Nucleus accumbens (tissue), 56 donors: ENCODE measurements at places on chromosomes 2 and 18.

- DNase-seq: no peak
These were observed 114.3 kb downstream of the GCA start for GRCh38 chr2:162458240-162458639.

- no peak for DNase-seq
These were observed 63.0 kb upstream of the PGAP1 start for GRCh38 chr2:196989496-196989895.

- no peak for DNase-seq
These were observed 233.6 kb upstream of the RASGRP3 start for GRCh38 chr2:33242845-33243244.

- DNase-seq: no peak
These were observed 20.5 kb upstream of the ZNF236 start for GRCh38 chr18:76801567-76802505.

DNA sequence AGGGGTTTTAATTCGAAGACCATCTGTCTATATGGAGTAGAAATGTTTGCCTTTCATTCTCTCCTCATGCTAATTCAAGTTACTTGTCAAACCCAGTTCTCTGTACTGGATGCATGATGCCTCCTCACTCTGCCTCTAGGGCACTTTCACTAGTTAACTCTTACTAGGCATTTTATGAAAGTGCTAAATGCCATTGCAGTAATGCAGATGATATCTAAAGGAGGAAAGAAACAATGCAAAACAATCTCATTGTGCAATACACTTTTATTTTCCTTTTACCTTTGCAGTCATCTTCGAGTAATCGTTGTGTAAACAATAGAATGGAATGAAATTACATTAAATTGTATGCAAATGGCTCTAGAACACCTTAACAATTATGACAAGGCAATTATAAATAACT, 293.6 kb downstream of the STK39 start:
- no peak for DNase-seq

GRCh38 chr2:29802986-29803385, 118.4 kb downstream of the ALK start:
- DNase-seq: no peak

DNA sequence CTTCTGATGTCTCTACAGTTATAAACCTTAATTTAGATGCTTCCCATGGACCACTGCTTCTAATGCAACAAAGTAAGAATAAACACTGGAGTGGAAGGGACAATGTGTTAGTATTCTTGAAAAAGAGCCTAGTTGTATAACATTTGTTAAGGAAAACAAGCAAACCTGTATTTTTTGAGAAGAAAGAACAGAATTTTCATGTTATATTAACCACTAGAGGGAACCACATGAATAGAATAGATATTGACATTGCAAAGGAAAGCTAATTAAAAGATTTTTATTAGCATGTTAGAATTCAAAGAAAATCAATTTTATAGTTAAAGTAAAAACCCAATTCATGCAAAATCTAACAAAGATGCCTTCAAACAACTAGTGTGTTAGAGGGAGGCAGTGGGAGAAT, 151.2 kb upstream of the BARD1 start:
- DNase-seq: no peak

GRCh38 chr18:70337139-70337972, 48.5 kb downstream of the SOCS6 start:
- no peak for DNase-seq

DNA sequence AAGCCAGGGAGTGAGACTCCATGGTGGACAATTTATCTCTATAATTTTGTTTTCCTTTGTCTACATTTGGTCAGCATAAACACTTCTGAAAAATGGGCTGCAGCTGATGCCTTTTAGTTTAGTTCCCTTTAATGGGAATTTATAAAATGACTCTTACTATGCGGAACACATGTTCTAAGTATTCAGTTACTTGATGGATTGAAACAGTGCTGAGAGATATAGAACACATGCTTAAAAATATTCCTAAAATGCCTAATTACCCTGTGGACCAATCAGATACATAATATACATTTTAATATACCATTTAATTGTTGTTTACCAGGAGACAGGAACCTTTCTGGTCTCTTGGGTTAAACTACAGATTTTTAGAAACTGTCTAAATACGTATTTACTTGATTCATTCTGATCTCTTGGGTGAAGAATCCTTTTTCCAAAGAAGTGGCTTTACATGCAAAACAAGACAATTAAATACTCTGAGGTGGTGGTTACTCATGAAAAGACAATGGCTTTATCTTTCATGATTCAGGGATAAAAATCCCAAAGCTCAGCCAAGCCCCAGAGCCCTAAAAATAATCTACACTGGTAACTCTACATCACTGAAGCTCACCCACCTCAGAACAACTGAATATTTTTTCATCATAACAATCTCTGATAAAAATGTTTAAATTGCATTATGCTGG, 128.1 kb upstream of the SERTAD2 start:
- no peak for DNase-seq

GRCh38 chr2:30192314-30192713, 39.0 kb upstream of the LBH start:
- DNase-seq: no peak

DNA sequence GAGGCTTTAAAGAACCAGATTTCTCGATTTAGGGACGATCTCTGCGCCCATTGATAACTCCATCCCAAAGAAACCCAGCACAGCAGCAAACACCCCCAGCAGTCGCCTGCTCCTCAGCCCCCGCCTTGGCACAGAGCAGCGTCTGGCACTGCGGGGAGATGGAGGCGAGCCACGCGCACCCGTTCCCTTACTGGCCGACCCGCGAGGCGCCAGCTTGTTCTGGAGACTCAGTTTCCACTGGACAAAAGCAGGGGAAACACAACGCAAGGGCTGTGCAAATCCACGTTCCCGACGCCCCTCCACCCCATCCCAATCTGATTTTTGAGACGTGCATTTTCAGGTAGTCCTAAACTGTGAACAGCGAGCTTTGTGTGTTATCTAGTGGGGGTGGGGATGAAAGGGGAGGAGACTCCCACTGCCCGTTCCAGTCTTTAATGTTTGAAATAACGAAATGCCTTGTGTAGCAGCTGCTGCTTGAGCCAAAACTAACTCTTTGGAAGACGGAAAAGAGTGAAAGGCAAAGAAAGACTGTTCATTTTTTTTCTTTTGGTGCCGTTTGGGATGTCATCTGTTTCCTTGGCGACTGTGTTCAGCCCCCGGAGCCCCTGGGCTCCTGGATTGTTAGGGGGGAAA, 143.2 kb downstream of the MEIS1 start:
- no peak for DNase-seq

DNA sequence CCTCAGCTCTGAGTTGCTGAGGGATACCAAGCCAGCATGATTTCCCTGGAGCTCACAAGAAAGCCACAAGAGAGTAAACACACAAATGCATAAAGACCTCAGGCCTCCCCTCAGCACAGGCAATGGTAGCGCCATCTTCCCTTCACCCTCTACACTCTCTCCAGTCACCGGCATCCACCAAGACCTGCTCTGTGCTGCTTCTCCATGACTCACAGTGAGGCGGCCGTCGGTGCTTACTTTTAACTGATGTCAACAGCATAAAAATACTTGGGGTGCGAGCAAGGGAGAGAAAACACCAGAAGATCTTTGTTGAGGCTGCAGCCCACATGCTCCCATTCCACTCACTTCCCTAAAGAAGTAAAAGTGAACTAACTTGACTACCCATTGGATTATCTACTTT, 46.7 kb downstream of the L3MBTL4 start:
- DNase-seq: no peak

GRCh38 chr2:29196792-29197788, 81.9 kb downstream of the CLIP4 start:
- peak; percentile 35 for DNase-seq

GRCh38 chr2:30865243-30865642, 58.0 kb upstream of the CAPN13 start:
- no peak for DNase-seq

DNA sequence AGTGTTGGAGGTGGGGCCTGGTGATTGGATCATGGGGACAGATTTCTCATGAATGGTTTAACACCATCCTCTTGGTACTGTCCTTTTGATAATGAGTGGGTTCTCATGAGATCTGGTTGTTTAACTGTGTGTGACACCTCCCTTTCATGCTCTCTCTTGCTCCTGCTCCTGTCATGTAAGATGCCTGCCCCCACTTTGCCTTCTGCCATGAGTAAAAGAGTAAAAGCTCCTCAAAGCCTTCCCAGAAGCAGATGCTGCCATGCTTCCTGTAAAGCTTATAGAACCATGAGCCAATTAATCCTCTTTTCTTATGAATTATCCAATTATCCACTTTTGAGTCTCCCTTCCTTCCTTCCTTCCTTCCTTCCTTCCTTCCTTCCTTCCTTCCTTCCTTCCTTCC, 317.7 kb downstream of the RDH14 start:
- no peak for DNase-seq

DNA sequence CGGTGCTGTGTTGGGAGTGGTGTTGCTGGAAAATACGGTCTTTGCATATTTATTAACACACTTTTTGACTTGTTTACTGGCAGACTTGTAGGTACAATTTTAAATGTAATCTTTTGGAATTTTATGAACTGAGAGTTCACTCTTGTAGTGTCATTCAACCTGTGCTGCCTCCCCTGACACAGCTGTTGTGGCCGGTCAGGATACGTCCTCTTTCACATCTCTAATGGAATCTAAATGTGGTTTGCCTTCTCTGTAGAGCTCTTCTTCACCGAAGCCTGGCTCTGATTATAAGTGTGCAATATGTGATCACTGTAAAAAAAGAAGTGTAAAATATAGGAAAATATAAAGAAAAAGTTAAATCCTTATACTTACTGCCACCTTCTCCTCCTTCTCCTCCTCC, 94.7 kb downstream of the MAP4K4 start:
- no peak for DNase-seq

DNA sequence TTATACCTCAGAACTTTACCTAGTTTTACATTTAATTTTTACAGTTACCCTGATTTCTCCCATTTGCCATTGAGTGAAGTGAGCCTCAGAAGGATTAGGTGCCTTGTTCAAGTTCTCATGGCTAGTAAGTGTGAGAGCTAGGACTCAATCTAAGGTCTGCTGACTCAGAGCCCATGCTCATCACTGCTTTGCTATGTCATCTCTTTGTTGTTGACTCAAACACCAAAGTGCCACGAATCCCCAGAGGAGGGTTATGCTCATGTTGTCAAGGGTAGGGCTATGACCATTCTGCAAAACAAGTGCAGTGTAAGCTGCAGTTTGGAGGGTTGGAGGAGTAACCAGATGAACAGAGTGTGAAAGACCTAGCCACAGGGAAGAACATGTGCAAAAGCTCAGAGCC, 185.4 kb upstream of the SKOR2 start:
- no peak for DNase-seq

DNA sequence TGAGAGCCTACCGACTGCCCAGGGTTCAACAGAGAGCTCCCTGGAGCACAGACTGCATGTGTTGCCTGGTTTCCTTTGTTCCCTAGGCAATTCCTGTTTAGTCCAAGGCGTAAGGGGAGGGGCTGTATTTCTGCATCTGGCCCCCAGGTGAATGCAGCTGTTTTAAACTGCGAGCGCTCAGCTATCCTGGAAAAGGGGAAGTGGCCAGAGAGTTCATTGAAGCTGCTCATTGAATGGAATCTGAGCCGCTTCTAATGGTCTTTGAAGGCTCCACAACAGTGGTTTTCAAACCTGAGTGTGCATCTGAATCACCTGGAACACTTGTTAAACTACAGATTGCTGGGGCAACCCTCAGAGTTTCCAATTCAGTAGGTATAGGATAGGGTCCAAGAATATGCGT, 18.1 kb downstream of the MAPK4 start:
- no peak for DNase-seq

DNA sequence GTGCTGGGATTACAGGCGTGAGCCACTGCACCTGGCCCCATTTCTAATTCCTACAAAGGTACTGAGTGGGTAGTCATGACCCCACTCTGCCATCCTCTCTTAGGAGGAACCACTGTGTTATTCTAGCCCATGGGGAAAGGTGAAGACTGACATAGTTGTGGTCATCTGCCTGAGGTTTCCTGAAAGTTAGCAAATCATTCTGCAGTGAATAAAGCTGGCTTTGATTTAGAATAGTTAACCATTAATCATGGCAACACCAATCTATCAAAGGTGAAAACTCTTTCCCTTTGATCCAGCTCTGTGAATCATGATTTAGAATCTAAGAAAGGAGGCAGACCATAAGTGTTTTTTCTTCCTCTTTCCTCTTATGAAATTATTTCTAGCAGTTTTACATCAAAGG, 50.8 kb downstream of the SUMO1 start:
- no peak for DNase-seq

DNA sequence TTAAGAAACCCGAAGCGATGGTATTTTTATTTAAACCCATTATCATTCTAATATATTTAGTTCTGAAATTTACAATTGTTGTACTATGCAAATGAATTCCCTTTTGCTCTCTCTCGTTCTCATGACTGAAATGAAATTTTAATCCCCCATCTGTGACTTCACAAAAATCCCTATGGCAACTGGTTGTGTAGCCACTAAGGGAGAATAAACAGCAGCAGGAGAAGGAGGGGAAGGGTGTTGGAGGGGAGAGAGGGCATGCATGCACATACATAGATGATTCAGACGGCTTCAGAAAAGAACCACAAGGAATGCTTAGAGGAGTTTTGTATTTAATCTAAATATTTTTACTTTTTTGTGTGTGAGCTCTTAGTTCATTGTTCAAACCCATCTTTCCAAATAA, 36.8 kb downstream of the CPS1 start:
- DNase-seq: no peak
